ENCODE measurements at places on chromosomes 3 and 15.
A peak's percentile ranks its signal among the peaks of the same experiment; 100 is the strongest.

DNA sequence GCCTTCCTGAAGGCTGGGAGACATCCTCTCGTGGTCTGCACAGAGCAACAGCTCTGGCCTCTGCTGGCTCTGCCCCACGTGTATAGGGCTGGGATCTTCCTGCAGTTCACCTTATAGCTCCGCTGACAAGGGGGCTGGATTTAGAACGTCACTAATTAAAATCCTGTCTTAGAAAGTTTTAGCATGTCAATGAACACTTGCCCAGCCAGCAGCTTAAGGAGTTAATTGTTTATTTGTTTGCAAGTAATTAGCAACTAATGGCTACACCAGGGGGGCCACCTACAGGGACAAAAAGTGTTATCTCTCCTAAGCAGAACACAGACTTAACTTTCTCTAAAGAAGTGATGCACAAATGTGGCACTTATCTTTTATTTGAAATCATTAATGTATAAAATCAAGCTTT lies at the start of gene HESX1:
Gene HESX1 (minus strand): TSS at position 84 of the 403 bp plus-strand sequence. CDS start 60 bp downstream, at position 24.
- DNase-seq = no peak

GRCh38 chr3:178146406-178146831 lies 389.8 kb upstream of the KCNMB2 start:
- DNase-seq = no peak

- DNase-seq = no peak
These were observed 17.6 kb upstream of the SRPRB start for GRCh38 chr3:133788024-133788423.

DNA sequence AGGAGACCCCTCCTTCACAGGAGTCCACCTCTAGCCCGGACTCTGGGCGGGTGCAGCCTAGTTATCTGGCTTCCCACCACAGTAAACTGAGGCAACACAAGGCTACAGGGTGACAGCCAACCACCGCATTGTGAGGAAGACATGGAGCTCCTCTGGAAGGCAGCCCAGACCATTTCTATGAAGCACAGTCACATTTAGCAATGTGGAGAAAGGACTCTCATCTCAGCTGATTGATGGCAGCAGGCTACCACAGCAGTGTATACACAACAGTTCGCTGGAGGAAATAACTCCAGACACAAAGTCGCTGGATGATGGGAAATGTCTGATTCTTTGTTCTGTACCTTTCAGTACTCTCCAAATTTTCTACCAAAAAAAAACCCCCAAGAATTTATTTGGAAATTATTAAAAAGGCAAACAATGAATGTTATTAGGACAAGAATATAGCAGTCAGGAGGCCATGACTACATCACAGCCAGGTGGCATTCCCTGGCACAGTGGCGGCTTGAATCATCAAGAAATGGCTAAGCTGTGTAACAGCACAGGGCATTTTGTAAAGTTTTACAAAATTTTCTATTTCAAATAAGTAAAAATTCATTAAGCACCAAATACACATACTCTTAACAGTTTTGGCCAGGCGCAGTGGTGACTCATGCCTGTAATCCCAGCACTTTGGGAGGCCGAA lies 40.1 kb downstream of the FAN1 start:
- no peak for DNase-seq

DNA sequence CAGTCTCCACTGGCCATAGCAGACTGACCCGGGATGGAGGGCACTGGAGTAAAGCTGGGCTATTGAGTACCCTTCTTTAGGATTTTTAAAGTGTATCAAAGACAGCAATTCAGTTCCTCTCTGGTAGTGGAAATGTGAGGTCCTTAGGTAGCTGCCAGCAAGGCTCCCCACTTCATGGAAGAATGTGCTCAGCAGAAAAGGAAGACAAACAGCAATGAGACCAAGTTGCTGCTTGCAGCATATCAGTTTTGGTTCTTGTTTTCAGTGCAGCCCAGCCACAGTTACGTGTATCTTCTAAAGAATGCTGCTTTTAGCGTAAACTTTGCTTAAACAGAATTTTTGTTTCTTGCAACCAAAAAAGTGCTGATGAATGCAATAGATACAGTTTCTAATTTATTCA lies 374.0 kb upstream of the CBLB start:
- DNase-seq = no peak

- no peak for DNase-seq
These were observed 8.3 kb upstream of the EPHA3 start for GRCh38 chr3:89098964-89099585.

- DNase-seq = no peak
These were observed 217.4 kb upstream of the WNT5A start for GRCh38 chr3:55704521-55704920.

GRCh38 chr3:185208823-185209222 lies 45.0 kb downstream of the EHHADH start:
- no peak for DNase-seq

GRCh38 chr3:32403663-32404062 lies 12.0 kb downstream of the CMTM7 start:
- DNase-seq = no peak

DNA sequence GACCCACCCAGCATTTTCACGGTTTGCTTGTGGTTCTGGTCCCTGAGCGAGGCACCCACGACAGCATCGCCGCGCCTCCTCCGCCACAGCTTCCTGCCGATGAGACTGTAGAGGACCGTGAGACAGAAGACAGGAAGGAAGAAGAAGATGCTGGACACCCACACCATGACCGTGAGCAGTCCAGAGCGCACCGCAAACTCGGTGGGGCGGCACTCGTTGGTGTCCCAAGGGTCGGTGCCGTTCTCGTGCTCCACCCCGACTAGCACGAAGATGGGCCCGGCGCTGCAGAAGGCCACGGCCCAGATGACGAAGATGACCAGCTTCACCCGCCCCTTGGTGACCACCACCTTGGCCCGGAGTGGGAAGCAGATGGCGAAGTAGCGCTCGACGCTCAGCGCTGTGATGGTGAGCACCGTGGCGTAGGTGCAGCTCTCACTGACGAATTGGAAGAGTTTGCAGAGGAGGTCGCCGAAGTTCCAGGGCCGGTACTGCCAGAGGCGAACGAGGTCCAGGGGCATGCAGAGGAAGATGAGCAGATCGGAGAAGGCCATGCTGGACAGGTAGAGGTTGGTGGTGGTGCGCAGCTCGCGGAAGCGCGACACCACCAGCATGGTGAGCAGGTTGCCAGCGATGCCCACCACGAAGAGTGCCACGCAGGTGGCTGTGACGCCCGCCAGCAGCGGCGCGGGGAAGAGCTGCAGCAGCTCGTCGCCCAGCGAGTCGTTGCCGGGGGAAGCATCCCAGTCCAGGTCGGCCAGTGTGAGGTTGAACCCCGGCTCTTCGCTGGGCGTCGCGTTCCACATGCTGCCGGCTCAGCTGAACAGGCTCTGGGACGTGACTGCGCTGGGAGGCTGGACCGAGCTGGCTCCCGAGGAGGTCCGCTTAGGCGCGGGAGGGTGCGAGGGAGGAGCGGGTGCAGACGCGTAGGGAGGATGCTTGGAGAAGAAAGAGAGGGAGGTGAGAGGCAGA lies at the start of gene GHSR:
Gene GHSR (minus strand): TSS at position 846 of the 969 bp plus-strand sequence. CDS start 43 bp downstream, at position 803.
- DNase-seq = no peak

DNA sequence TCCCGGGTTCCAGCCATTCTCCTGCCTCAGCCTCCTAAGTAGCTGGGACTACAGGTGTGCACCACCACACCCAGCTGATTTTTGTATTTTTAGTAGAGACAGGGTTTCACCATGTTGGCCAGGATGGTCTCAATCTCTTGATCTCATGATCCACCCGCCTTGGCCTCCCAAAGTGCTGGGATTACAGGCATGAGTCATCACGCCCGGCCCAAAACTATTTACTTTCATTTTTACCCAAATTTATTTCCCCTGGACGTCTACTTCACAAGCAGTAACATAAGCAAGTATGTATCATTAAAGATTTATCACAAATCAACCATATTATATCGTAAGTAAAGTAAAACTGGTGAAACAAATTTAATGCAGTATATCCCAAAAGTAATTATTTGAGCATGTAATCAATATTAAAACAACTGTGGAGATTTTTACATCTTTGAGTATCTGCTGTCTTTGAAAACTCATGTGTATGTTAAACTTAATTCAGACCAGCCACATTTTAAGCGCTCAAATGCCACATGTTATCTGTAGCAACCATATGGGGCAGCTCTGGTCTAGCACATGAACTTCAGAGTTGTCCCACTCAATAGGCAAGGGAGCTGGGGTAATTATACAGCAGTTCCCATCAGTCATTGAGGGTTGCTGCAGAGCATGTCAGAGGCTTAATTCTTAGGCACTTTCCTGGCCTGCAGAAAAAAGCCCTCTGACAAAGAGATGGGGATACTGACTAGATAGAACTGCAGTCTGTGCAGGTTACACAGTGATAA lies 185.7 kb upstream of the CTDSPL start:
- DNase-seq = no peak

- DNase-seq = no peak
These were observed 59.5 kb upstream of the TIPARP start for GRCh38 chr3:156614642-156615511.

DNA sequence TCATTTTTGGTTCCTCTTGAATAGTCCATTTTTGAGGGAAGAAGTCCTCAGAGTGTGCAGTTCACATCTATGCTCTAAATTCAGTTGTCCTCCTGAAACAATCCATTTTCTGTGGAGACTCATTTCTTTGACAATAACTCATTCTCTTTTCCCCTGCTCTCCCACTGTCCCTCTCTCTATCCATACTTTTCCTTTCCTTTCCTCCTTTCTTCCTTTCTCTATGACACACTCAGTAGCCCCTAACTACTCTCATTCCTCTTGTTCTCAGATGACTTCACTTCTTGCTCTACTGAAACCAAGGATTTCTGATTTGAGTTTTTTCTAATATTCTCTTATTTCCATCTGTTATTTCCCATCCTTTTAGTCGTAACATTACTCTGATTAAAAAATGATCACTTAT lies 16.7 kb upstream of the MEIS2 start:
- DNase-seq = no peak

- DNase-seq = peak; percentile 18
These were observed 1.2 kb downstream of the CHST2 start for GRCh38 chr3:143120716-143121240.

GRCh38 chr15:25437777-25438600 lies 835 bp downstream of the UBE3A start:
- DNase-seq = peak; percentile 30

DNA sequence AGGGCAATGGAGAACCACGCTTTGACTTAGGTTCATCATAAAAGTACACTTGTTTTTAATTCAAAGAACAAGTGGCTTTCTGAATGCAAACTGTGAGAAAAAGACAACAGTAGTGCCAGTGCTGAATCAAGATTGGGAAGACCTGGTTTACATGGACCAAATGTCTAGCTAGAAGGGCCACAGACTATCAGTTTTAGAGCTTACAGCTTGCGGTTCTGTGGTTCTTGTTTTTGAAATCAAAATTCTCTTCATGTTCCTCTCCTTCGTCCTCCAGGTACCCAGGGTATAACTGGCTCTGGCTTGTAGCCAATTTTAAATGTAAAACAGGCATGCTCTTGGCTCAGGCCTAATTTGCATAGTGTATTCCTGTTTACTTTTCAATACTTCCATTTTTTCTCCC lies 124.6 kb downstream of the TGFBR2 start:
- no peak for DNase-seq

GRCh38 chr15:67030036-67030762 lies 35.2 kb upstream of the SMAD3 start:
- DNase-seq = no peak

DNA sequence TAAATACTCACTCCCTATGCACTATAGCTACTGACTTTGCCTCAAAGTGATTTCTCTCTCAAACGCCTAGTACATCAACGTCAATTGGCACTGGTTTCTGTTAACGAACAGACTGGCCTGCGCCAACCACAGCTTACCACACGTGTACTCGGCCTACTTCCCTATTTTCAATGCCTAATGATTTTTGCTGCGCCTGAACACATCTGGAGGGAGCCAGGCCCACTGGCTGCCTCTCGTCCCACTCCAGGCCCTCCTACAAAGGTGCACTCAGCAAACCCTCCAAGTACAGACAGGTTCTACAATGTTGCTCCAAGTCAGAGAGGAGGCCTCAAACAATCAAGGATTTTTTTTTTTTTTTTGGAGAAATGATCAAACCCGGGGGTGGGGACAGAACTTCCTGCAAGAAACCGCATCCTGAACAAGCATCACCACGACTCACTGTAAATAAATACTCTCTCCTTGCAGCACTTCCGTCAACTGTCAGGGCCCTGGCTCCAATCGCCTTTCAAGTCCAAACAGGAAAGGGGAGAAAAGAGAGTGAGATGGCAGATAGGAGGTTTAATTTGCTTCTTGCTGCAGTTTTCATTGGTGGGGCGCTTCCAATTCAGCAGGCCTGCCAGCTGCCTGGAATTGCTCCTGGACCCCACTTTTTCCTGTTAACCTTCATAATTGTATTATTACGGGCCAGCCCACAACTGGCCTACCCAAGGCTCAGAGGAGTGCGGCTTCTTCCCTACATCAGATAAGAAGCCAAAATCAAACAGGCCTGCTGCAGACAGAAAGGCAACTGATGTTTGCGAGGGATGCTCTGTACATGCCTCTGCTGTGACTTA lies 139.3 kb downstream of the FOXP1 start:
- DNase-seq = peak; percentile 25

DNA sequence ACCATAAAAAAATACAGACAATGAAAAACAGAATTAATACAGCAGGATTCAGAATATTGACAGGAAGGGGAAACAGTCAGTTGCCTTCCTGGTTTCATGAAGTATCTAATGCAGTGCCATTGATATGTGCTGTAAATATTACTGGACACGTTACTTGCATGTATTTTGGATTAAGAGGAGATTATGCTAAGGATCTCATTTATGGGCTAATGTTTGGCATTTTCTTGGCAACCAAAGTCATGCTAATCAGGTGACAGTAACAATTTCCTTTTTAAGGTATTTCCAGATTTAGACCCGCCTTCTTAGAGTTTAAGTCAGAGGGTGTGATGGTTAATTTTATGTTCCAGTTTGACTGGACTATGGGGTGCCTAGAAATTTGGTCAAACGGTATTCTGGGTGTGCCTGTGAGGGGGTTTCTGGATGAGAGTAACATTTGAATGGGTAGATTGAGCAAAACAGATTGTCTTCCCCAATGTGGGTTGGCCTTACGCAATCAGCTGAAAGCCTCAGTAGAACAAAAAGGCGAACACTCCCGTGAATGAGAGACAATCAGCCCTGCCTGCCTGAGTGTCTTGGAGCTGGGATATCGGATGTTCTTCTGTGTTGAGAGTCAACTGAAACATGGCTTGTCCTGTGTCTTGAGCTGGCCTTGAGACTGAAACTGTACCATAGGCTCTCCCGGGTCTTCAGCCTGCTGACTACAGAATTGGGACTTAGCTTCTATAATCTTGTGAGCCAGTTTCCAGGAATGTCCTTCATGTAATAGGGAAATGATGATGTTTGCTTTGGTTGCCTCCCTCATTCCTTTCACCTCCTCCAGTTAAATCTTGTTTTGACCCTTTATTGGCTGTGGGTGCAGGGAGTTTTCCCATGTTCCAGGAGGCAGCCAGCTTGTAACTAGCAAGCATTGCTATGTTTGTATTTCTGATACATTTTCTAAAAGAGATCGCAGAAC lies 10.5 kb downstream of the SQOR start:
- no peak for DNase-seq

DNA sequence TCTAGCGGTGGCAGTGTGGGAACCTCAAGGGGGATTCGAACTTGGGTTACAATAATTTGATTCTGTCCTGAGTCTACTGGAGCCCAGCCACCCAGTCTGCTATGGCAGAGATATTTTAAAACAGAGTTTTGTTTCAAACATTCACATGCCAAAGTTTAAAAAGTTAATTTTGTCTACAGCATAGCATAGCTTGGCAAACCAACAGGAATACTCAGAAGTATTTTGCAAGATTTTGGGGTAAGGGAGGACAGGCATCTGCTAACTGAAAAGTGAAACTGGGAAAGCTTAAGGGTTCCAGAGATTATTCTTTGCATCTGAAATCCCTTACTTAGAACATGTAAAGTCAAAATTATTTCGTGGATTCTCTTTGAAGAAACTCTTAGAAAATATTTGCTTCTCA lies 6.6 kb downstream of the ARID3B start:
- DNase-seq = no peak
